Activated T-helper 9 cell treated with anti-CD3 and anti-CD28 coated beads, Interleukin-2, amount 50 U/mL, for 16 hours (primary cell): ENCODE measurements at places on chromosomes 16 and 17.

DNA sequence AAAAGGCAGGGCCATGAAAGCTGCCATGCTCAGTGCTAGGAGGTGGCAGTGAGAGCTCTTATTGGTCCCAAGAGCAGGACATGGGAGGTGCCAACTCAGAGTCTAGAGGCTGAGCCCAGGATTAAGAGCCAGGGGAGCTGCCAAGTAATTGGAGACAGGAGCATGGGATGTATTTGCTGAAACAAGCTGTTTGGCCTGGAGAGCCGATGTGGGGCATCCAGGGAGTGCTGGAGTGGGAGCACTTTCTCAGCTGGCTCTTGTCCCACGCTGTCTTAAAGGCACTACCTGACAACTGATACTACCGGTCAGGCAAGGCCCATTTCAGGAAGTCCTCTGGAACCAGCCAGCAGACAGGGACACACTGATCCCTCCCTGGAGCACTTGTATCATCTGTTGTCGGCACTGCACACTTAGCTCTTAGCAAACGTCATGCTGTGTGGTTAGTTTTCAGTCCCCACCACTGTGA lies 19.3 kb downstream of the ANKFN1 start:
- DNase-seq = no peak

DNA sequence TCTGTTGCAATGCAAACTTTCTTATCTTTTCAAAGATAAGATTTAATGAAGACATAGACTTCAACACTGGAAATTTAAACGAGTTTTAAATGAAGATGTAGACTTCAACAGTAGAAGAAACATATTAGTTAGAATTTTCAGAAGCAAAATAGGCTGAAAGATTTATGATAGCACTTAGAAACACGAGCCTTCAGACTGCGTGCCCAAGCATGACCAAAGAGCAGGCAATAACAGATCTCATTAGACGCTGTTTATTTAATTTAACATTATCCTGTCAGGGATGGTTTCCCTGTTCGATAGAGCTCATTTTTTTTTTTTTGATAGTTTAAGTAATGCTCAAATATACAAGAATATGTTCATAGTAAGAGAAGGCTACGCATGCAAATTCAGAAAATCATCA lies 604.7 kb upstream of the SOX9 start:
- no peak for DNase-seq

GRCh38 chr16:70588565-70588964 lies 57.8 kb upstream of the IL34 start:
- DNase-seq = no peak

DNA sequence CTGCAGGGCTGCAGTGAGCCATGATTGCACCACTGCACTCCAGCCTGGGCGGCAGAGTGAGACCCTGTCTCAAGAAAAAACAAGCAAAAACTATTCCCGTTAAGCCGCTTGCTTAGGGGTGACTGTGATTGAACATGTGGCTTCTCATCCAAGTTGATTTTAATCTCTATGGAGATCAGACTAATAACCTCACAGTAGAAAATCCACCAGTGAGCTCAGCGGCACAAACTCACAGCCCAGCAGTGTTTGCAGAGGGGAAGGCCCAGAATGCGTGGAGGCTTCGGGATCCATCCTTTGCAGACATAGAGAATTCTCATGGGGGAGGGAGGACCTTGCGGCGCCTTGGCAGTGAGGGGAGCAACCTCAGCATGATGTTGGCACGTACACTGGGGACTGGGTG lies 7.4 kb downstream of the BANP start:
- no peak for DNase-seq

- DNase-seq = no peak
Observed at GRCh38 chr17:37789771-37790541, 45.1 kb upstream of the HNF1B start.

DNA sequence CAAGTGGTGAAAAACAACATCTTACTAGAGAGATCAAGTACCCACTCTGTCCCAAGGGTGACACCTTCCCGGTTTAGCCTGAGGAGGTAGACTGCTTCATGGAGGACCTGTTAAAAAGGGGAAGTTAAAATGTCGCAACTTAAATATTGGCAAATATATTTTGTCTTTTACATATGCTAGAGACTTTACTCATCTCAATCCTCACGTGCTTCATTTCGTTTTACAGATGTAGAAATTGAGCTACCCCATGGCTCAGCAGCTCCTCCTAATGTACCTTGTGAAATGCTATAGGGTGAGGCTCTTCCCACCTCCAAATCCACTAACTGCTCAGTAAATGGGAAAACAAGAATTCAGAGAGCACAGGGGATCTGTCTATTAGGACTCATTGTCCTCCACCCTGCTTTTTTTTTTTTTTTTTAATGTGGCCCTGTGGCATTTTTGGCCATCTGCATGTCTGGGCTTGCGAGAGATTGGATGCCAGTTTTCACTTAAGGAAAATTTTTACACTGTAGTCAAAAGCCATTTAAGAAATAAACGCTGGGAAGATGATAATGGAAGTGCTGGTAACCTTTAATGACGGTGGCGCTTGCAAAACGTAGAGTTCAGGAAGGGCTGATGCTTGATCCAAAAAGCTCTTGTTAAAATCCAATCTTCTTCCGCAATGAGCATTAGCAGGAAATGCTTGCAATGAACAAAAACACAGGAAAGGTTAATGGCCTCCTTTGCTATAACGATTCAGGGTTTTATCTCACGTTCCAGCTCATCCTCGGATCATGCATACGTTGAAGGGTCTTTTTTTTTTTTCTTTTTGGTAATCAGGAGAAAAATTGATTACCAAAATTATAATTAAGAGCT lies 39.8 kb downstream of the HSBP1 start:
- no peak for DNase-seq

- no peak for DNase-seq
Observed at GRCh38 chr16:90002759-90003158, 16.5 kb downstream of the DBNDD1 start.

DNA sequence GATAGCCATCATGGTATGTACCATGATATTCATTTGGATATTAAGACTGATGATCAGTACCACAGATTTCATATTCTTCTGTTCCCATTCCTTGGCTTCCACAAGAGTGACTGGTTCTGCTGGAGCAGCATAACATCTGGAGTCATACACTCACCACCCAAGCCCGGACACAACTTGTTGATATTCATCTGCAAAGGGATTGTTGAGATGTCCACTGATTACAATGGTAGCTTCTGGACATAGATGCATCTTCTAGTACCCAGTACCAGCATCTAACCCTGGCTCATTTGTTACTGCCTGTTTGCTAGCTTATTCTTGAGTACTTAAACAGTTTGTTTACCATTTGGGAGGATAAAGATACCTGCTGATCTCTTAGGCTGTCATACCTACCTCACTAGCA lies 235.7 kb upstream of the AXIN2 start:
- DNase-seq = no peak
